ENCODE measurements at places on chromosomes 6 and 20.

GRCh38 chr6:55822815-55823214 is 52.6 kb downstream of the BMP5 start:
- DNase-seq: no peak

GRCh38 chr6:168192195-168192900 is 113.3 kb upstream of the FRMD1 start:
- no peak for DNase-seq

DNA sequence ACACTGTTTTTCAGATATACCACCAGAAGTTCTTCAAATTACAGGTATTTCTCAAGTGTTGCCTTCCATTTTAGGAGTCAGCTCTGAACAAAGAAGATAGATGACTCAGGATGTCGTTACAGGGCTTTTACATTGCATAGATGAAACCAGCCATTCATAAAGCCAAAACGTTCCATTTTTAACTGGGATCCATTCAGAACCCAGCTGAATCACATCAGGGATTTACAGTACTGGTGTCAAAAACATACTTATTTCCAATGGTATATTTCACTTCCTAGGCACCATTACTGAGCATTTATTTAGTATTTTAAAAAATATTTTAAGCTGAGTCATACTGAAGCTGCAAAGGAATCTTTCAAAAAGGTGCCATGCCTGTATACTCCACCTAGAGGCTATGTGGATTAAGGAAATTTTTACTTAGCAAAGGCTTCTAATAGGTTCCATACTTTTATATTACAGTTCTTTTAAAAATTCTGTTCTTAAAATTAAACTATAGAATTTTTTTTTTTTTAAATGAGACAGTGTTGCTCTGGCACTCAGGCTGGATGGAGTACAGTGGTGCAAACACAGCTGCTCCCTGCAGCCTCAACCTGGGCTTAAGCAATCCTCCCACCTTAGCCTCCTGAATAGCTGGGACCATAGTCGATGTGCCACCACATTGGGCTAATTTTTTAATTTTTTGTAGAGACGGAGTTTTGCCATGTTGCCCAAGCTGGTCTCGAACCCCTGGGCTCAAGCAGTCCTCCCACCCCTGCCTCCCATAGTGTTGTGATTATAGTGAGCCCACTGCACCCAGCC is 2.6 kb downstream of the ASF1A start:
- no peak for DNase-seq

DNA sequence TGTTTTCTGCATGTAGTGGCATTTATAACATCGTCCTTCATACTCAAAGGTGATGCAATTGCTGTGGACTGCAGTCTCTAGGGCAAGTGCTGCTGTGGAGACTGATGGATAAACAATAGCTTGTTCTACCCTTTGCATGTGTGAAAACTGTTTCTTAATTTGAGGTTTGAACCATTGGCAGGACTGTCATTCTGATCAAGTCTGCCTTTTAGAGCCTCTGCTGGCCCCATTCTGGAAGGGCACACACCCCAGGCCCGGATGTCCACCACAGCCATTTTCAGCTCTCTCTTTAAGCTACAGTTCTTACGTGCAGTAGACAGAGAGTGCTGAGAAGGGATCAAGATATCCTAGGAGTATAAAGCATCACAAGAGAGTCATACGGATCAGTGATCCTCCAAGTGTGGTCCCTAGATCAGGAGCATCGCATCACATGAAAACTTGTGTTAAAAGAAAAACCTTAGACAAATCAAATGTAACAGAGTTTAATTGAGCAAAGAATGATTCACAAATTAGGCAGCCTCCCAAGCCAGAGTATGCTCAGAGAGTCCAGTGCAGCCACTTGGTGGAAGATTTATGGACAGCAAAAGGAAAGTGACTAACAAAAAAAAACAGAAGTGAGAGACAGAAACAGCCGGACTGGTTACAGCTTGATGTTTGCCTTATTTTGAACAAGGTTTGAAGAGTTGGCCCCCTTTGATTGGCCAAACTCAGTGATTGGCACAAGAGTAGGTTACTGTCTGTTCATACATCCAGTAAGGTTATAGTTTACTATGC is 52.0 kb downstream of the FRK start:
- no peak for DNase-seq

DNA sequence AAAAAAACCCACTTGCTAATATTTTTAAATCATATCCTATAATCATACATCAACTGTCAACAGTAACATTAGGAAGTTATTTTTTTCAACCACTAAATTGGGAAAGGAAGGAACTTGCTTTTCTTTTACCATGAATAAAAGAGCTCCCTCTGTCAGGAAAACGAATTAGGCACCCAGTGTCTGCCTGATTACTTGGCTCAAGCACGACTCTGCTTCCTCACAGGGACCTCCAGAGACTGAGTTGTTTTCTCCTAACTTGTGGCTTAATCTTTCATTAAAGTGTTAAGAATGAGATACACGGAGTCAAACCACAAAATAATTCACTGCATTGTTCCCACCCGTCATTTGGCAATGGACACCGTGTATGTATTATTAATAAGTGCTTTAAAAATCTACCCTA is 1405.1 kb upstream of the EYS start:
- no peak for DNase-seq

DNA sequence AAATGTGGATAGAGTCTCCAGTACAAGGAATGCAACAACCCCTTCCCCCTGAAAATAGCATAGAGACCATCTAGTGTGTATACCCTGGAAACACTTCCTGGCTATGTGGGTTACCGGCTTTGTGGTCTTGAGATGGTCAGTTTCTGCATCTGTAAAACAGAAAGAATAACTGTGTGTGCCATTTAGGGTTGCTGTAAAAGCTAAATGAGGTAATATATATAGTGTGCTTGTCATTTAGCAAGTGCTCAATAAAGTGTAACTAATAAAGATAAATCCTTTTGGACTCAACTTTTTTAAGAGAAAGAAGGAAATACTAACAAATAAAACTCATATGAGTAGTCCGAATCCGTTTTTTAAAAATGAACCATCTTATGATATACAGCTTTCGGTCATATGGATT is 109.1 kb downstream of the SOBP start:
- DNase-seq: no peak

GRCh38 chr20:33947709-33948295 is 45.9 kb upstream of the RALY start:
- no peak for DNase-seq

DNA sequence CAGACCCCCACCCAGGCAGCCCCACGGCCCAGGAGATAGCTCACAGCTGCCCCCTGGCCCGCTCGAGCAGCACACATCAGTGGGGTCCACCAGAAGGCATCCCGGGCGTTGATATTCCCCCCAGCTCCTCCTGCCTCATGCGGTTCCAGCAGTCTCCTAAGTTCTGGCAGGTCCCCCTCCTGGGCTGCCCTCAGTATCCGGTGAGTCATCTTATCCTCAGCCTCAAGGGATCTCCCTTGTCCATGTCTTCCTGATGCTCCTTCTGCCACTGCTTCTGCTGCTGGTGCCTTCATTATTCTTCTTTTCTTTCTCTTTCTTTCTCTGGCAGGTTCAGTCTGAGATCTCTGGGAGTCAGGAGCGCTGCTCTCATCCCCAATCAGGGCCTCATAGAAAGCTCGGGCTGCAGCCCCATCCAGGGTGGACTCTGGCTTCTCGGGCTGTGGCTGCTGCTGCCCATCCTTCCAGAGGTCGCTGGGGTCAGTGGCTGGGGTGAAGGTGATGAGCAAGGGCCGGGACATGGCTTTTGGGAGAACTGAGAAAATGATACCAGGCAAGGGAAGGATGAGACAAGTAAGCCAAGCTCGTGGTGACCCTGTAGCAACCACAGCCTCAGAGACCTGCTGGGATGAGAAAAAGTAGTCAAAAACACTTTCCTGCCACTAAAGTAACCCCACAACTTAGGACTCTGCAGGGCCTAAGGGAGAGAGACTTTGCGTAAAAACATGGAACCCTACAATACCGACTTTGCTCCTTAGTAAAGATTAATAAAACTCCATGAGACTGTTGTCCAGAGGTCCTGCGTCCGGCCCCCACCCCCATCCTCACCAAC is 622 bp downstream of the GPANK1 start:
- no peak for DNase-seq

DNA sequence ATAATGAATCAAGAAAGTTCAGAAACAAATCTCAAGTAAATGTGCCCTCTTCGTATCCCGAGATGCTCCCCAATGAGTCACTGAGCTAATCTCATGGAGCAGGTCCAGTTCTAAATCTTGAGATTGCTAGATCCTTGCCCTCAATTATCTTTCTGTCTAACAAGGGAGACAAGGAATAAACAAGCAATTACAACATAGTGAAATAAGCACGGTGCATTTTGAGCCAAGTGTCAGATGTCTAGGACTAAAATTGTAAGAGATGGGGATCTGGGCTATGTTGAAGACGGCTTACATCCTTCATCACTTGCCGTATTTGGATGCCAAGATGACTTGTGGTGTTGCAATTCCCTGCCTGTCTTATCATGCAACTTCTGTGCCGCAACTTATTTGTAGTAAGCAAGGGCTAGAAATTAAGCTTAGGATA is 56.5 kb upstream of the ADGRF1 start:
- DNase-seq: no peak

DNA sequence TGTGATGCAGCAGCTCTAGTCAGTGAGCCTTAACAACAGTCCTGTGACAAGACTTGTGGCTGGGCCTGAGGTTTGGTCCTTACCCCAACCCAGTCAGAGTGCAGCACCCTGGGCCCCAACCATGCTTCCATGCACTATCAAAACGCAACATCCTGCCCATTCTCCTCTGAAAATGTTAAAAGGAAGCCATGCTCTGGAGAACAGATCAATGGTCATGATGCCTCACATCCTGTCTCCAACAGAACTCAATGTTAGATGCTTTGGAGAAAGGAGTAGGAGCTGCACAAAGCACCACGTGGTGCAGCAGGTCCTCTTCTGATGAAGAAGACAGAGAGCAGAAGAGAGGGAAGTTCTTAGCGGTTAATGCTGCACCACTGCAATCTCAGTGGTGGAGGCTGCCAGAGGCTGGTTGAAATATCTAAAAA is 41.9 kb downstream of the TRAM2 start:
- DNase-seq: no peak

DNA sequence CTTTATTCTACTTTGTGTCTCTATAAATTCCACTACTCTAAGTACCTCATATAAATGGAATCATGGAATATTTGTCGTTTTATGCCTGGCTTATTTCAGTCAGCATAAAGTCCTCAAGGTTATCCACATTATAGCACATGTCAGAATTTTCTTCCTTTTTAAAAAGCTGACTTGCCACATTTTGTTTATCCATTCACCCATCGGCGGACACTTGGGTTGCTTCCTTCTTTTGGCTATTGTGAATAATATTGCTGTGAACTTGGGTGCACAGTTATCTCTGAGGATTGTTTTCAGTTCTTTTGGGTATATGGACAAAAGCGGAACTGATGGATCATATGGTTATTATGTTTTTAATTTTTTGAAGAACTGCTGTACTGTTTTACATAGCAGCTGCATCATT is 39.1 kb upstream of the ME1 start:
- no peak for DNase-seq

- DNase-seq: no peak
Measured at GRCh38 chr6:87905101-87905641, 142.5 kb upstream of the SPACA1 start.

GRCh38 chr6:71385111-71385822 is 96.7 kb downstream of the OGFRL1 start:
- no peak for DNase-seq

- DNase-seq: no peak
Measured at GRCh38 chr6:155710704-155711103, 255.1 kb upstream of the NOX3 start.

GRCh38 chr20:9294041-9294440 is 220.3 kb upstream of the LAMP5 start:
- DNase-seq: no peak

DNA sequence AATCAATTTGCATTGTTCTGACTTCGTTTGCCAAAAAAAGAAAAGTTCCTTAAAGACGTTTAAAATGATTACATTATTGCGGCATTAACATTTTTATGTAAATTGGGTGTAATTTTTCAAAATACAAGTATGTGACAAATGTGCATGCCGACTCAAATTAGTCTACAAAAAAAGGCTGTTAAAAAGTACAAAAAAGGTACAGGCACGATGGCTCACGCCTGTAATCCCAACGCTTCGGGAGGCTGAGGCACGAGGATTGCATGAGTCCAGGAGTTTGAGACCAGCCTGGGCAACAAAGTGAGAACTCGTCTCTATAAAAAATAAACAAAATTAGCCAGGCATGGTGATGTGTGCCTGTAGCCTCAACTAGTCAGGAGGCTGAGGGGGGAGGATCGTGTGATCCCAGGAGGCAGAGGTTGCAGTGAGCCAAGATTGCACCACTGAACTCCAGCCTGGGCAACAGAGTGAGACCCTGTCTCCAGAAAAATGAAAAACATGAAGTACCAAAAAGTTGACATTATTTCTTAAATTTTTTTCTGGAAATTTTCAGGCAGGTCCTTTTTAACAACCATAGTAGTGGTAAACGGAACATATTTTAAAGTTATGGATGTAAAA is 90.2 kb downstream of the PTPN1 start:
- no peak for DNase-seq

- no peak for DNase-seq
Measured at GRCh38 chr20:11092151-11092550, 418.4 kb upstream of the JAG1 start.

DNA sequence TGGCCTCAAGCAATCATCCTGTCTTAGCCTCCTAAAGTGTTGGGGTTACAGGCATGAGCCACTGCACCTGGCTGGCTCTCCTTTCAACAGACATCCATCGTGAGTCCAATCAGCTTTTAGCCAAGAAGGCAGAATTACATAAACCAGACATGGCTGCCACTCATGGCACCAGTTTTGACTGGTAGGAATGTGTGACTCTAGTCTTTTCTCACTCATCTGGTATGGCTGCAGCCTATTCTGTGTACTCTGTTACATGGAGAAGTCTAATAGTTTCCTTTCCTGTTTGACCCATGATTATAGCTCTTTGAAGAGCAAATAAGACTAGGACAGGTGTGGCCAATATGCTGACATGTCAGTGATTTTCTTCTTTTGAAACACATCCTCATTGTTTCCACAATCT is 27.0 kb upstream of the RNF144B start:
- no peak for DNase-seq

DNA sequence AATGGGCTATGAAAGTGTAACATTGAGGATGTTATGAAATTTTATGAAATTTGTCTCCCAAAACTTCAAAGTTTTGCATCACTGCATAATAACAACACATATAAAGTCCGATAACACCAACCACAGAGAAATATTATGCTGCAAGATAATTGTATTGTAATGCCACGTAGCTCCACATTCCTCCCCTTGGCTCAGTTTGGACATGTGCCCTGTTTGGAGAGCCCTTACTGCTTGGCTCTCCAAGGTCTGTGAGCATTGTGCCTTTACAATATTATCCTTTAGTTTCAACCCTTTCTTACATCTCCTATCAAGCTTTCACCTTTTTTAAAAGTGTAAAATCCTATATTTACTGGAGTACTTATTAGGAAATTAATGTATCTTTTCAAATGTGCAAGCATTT is 10.8 kb downstream of the HBS1L start:
- no peak for DNase-seq

All from Right ventricle myocardium superior (tissue), 1 donor.